Stomach (tissue), 19 donors: ENCODE measurements at places on chromosomes 5 and 9. TPM values are rescaled to one million over a fixed set of nuclear protein-coding genes. Genes with fewer than 3 reads are reported as not detected.

Gene RASGEF1C
- total RNA-seq: not detected

Gene PCDHB12
- 4.4 TPM for total RNA-seq

Gene CENPH
- 0.45 TPM for total RNA-seq

GRCh38 chr5:159047086-159047485 is 52.6 kb downstream of the EBF1 start:
- no peak for DNase-seq

DNA sequence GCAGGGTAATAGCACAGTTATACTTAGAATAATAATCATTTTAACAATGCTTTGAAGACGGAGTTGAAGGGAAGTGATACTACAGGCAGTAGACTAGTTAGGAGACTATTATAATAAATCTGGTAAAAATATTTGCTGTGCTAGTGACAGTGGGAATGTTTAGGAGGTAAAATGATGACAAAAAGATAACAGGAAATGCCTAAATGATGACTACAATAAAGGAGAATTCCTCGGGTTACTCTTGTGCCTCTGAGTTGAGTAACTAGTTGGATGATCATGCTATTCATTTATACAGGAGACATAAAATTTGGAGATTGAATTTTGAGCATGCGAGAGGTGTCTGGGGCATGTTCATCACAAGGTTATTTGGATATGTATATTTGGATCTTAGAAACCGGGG is 32.2 kb upstream of the PAM start:
- no peak for DNase-seq

GRCh38 chr5:107306594-107306993 is 364.1 kb downstream of the EFNA5 start:
- DNase-seq: no peak

GRCh38 chr5:39604491-39604890 is 179.7 kb upstream of the DAB2 start:
- DNase-seq: no peak

GRCh38 chr9:116073826-116074225 is 79.8 kb upstream of the PAPPA start:
- DNase-seq: no peak

DNA sequence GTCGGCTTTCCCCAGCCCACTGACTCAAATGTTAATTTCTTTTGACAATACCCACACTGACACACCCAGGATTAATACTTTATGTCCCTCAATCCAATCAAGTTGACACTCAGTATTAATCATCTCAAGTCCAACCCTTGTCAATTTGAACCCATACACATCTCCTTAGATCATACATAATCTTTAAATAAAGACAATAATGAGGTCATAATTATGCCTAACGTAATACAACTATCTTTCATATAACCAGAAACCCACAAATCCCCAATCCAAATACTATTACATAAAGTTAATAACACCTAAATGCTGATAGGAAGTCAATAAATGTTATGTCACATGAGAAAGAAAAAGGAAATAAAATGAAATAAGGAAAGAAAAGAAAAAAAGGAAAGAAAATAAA is 934.2 kb downstream of the CDH9 start:
- DNase-seq: no peak

DNA sequence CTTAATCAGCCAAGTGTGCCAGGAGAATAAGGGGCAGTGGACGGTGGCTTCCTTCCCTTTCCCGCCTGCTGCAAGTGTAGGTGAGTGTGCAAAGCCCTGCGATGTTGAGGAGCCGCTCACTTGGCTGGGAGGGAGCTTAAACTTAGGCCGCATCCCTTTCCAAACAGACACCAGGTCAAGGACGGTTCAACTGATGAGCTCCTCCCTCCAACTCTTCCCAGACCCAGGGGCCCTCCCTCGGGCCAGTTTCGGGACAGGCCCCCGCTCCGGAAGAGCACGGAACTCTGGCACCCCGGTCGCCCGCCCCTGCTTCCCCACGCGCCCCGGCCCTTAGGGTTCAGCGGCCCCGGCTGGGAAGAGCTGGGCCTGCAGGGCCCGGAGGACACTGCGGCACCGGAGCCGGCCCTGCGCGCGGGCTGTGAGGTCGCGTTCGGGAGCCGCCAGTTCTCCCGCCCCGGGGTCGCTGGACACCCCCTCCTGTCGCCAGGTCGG is 481 bp downstream of the MRPL36 start:
- no peak for DNase-seq

DNA sequence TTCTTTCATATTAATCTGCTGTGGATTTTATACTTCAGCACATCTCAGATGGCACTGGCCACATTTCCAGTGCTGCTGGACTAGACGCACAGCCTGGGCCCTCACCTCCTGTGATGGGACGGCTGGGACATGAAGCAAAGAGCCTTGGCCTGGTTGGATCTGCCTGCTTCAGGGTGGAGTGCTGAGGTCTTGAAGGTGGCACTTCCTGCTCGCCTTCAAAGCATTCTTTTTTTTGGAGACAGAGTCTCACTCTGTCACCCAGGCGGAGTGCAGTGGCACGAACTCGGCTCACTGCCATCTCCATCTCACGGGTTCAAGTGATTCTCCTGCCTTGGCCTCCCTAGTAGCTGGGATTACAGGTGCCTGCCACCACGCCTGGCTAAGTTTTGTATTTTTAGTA is 73.1 kb downstream of the RAPGEF1 start:
- no peak for DNase-seq

GRCh38 chr9:38414040-38414723 is 10.1 kb downstream of the IGFBPL1 start:
- DNase-seq: peak; percentile 38

- no peak for DNase-seq
Observed at GRCh38 chr5:145463634-145464033, 371.5 kb downstream of the PRELID2 start.

DNA sequence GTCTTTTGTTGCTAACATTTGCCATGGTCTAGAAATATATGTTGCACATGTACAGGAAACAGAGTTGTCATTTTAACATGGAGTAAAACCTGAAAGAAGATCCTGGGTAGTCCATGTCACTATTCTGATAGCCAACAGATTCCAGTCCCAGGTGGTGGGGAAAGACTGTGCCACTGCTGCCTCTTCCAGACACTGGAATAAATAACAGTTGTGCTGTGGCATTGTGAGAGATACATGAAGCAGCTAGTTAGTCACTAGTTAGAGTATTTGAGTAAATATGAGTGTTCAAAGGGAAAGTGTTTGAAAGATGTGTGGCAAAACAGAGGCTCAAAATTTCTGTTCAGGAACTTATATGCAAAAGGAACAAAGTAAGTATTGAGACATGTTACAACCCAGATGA is 1408.3 kb downstream of the EFNA5 start:
- no peak for DNase-seq

- DNase-seq: no peak
Observed at GRCh38 chr5:176614805-176615478, 5.0 kb upstream of the GPRIN1 start.

Gene PAPPA
- 0.45 TPM for total RNA-seq

DNA sequence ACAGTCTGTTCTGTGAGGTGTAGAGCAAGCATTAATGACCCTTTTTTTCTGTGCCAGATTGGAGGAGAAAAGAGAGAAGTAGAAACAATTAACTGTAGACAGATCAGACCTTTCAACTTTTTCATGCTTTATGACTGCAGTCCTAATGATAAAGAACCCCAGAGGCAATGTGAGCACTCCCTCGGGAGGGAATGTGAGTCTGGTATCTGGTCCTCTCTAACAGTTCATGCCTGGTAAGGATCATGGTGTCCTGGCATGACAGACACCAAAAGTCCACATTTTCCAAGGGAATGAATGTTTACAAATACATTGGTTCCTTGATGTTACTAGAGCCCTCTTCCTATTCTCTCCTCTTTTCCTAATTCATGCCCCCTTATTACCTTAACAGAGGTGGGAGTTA is 70.3 kb downstream of the MTAP start:
- no peak for DNase-seq
